ENCODE measurements at places on chromosomes 3 and 15.

- DNase-seq: no peak
These were observed 749.9 kb downstream of the TBL1XR1 start for GRCh38 chr3:176447369-176447768.

DNA sequence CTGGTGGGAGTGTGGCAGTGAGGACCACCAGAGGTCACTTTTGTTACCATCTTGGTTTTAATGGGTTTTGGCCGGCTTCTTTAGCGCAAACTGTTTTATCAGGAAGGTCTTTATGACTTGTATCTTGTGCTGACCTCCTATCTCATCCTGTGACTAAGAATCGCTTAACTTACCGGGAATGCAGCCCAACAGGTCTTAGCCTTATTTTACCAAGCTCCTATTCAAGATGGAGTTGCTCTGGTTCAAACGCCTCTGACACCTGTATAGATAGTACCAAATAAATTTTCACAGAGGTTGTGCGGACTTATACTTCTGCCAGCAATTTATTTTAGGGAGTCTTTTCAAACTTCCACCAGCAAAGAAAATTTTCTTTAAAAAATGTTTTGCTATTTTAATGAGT is 13.6 kb upstream of the SLCO3A1 start:
- no peak for DNase-seq

- no peak for DNase-seq
These were observed 159.6 kb downstream of the NUP210 start for GRCh38 chr3:13260259-13261103.

DNA sequence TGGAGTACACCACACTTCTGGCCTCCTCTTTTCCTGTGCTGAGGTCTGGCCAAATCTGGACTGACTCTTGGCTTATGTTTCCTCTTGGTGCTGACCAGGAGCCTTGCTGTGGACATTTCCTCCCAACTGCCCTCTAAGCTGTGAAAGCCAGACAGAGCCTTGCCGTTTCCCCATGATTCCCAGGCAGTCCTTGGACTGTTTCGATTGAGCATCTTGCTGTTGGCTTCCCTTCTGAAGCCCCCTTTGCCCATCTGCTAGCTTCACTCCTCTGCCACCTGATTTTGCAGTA is 110.5 kb downstream of the EPHB1 start:
- DNase-seq: no peak

GRCh38 chr15:92902737-92903593 is 2.8 kb downstream of the CHD2 start:
- DNase-seq: no peak

GRCh38 chr3:7854266-7854665 is 647.4 kb upstream of the LMCD1 start:
- DNase-seq: no peak

DNA sequence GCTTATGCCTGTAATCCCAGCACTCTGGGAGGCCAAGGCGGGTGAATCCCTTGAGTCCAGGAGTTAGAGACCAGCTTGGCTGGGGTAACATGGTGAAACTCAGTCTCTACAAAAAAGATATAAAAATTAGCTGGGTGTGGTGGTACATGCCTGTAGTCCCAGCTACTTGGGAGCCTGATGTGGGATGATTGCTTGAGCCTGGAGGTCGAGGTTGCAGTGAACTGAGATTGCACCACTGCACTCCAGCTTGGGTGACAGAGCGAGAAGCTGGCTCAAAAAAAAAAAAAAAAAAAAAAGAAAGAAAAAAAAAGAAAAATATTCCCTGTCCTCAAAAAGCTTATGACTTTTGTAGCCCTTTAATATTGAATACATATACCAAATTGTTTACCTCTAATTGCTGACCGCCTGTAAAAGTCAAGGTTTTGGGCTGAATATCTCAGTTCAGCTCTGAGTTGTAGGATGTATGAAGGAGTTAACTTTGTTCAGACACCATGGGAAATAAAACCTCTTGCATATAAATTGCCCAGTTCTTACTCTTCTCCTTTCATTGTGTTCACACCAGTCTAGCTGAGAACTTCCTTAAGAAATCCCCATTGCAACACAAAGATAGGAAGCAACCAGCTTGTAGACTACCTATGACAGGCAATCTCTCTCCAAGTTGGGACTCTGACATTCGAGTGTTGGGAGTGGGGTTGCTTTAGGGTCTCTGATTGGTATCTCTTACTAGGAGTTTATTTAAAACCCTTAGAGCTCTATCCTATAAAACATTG is 97.6 kb upstream of the RASGRP1 start:
- no peak for DNase-seq

- no peak for DNase-seq
These were observed 165.1 kb downstream of the ZNF621 start for GRCh38 chr3:40689837-40690236.

DNA sequence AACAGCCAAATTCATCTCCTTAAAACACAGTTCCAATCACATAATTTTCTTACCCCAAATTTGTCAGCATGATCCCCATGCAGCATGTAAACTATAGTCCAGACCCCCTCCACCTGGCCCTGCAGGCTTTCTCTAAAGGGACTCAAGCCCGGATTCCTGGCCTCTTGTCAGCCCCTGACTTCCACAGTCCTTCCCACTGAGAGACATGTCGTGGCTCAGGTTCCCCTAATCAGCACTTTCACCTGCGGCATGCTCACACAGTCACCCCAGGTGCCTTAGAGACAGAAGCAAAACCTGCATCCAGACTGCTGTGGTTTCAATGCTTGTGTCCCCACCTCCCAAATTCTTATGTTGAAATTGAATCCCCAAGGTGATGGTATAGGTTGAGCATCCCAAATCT is 372.7 kb upstream of the ATP10A start:
- DNase-seq: no peak

DNA sequence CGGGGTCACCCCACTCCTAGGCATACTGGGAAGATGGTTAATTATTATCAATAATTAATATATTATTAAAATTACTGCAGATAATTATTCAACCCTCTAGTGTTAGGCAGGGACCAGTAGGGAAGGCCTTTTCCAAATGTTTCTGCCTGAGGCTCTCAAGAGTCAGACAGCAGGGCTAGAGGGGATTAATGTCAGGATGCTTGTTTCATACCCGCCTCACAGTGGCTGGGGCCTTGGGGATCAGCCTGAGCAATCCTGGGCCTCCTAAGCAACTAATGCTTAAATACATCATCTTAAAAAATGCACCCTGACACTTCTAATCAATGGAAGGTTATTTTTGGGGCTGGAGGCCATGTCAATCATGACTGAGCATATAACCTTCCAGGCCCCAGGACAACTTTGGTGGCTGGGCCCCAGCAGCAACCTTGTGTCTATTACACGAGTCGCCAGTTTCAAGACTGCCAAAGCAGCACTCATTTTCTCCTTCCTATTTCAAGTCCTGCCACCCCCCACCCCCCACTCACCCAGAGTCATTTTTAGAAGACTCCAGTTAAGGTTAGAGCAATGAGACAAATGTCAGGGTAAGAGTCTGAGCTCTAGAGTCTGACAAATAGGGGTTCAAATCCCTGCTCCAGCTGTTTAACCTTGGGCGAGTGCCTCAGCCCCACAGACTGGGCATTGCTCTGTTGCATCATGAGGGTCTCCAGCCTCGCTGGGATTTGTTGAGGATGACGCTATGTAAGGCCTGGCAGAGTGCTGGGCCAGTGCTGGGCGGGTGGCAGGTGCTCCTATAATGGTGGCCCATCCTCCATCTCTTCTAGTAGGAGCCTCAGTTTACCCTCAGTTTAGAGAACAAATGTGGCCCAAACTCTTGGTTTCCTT is 6.1 kb downstream of the AMOTL2 start:
- no peak for DNase-seq

DNA sequence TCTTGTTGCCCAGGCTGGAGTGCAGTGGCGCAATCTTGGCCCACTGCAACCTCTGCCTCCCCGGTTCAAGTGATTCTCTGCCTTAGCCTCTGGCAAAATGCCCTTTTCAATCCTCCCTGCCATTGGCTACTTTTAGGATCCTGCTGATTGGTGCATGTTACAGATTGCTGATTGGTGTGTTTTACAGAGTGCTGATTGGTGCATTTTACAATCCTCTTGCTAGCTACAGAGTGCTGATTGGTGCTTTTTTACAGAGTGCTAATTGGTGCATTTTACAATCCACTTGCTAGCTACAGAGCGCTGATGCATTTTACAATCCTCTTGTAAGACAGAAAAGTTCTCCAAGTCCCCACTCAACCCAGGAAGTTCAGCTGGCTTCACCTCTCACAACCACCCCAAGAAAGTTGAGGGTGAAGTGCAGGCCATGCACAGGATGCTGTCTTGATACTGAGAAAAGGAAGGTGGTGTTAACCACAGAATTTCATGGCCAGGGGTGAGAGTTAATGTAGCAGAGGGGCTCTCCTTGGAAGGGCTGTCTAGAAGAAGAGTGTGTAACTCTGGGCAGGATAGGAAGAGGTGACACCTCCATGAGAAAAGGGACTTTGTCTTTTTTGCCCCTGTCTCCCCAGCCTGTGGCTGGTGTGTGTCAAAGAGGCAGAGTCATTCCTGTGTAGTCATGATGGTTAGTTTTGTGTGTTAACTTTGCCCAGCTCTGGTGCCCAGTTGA is 145.9 kb downstream of the APBA2 start:
- DNase-seq: no peak

GRCh38 chr3:118380576-118380975 is 654.1 kb downstream of the IGSF11 start:
- DNase-seq: no peak

DNA sequence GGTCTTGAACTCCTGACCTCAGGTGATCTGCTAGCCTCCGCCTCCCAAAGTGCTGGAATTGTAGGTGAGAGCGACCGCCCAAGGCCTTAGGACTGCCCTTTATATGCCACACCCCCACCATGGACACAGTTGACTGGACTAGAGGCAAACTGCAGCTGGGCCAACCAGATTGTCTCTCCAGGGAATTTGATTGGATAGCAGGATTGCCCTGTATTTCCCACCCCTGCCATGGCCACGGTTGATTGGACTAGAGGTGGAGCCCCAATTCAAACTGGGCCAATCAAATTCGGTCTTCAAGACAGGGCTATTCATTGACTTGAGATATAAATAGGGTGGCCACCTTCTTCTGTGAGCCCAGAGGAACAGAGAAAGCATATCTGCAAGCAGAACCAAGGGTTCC is 6.9 kb upstream of the CLPX start:
- no peak for DNase-seq

DNA sequence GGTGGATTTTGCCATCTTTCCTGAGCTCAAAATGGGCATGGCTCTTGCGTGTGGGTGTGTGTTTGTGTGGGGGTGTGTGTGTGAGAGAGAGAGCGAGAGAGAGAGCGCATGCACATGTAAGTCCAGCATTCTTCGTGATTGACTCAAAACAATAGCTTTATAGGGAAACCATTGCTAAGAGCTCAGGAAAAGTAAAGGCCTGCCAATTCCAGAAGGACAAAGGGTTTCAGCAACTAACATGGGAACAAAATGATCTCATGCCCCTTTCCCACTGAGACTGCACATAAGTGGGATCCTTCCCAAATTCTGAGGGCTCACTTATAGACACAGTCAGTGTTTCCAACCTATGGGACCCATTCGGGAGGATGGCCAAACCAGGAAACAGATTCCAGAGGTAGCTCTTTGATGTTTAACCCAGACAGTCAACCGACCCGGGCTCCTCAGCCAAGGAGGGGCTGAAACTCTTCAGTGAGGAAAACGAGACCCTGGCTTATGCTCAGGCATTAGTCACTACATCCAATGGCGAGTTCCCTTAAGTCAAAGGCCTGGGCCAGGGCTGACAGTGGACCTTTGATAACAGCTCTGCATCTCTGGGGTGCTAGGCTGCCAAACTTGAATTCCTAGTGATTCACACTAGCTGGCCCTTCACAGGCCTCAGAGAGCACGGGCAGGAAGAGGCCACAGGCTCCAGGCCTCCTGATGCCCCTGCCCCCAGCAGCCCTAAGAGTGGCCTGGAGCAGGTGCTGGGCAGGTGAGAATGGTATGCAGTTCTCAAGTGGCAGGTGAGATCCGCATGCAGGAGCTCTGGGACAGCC is 305.0 kb upstream of the C2CD4B start:
- DNase-seq: no peak

DNA sequence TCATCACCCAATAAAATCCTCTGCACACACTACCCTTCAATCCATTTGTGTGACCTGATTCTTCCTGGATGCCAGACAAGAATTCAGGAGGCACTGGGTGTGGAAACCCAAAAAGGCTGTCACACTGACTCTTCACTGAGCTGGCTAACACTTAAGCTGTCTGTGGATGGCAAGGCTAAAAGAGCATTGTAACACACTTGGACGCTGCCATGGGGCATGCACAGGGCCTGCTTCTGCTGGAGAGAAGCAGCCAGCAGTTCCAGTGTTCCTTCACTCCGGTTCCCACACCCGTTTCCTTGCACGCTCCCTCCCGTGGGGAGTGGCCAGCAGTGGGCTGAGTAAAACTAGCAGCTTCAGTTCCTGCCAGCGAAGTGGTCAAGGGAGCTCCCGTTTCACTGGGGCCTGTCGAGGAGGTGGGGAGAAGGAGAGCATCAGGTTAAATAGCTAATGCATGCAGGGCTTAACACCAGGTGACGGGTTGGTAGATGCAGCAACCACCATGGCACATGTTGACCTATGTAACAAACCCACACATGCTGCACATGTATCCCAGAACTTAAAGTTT is 737.1 kb downstream of the FHIT start:
- no peak for DNase-seq

DNA sequence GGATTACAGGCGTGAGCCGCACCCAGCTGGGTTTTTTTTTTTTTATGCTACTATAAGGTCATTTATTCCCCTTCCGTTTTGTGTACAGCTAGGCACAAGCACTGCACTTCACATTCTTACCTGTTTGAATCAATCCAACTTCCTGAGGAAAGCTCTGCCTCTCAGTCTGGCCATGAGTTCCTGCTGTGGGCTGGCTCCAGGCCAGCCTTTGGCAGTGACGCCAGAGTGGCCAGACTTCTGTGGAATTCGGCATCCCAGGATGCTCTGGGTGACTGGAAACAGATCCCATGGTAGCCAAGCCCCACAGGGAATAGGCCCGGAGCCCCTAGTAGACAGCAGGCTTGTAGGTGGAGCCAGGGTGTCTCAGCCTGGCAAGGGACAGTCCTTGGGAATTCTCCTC is 21.5 kb upstream of the TIMP4 start:
- DNase-seq: no peak

DNA sequence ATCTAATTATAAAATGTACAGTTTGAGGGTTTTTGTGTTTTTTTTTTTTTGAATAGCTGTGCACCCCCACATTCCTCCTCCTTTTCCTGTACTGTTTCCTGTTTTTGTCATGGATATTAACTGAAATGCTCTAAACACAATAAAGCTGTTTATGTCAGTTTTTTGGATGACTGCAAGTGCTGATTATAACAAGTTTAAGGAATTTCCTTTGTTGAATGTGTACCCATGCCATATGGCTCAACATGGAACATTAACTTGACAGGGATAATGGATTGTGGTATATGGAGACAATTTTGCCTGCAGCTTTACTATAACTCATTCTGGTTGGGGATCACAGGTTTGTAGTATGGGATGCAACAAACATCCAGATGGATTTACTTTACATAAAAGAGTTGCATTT is 216.4 kb downstream of the TCF12 start:
- DNase-seq: no peak

DNA sequence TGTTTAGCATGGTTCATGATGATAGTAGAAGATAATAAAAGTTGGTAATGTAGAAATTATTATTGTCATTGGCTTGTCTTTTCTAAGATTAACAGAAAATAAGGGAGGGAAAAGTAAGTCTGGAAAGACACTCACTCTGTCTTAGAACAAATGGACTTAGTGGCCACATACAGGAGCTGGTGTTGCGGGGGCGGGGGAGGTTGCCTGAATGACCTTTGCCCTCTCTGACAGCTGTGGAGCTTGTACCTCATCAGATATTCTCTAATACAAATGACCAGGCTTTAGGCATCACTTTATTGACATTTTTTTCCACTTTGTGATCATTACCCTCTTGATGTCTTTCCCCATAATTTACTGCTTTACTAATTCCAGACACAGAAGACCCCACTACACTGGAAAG is 5.9 kb downstream of the TAGLN3 start:
- DNase-seq: no peak
